ENCODE measurements at places on chromosomes 7 and 10.

DNA sequence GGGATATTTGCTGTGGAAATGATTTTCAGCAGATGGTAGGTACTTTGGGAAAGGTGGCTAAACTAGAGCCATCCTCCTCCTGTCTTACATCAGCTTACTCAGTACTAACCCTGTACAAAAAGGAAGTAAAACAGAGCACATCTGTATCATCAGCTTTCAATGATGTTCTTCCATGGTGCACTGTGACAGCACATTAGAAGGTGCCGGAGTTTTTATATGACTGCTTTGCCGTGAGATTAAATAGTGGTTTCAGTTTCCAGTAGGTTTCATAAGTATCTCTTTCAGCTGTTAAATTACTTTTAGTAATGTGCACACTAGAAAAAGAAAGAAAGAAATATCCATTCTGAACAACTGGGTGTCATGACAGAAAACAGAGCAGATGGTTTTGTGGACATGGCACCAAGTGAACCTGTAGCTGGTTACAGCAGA, 86.5 kb downstream of the ARID5B start:
- no peaks in the 10 kb centered on the region for H3K27me3 ChIP-seq
- no peaks in the 10 kb centered on the region for H3K4me1 ChIP-seq
- H3K27ac ChIP-seq: no peak overlapping the region

DNA sequence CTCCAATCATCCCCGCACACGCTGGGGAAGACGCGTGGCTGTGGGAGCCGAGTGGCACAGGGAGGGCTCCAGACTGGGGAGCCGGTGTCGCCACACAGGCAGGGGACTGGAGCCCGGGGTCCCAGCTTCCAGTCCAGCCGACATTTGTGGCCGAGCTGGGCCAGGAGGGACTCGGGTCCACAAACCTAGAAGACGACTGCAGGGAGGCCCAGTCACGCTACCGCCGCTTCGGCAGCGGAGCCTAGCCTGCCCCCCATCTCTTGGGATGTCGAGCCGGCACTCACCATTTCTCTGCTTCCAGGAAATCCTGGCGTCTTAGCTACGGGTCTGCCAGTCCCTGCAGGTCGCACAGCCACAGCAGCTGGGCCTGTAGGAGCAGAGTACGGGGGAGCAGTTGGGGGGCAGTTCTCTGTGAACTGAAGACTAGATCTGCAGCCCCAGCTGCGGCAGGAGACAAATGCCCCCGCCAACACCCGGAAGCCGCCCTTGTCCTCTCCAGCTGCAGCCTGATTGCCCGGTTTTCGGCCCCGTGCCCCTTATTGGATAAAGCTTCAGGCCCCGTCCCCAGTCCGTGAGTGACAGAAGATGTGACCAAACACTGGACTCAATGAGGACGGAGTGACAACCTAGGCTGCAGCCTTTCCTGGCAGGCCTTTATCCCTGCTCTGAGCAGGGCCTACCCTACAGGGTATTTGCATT, 270.7 kb downstream of the ZNF33B start:
- H3K36me3 ChIP-seq: no peaks in the 10 kb centered on the region
- peak overlapping the region; percentile 93 for H3K4me3 ChIP-seq
- no peak overlapping the region for H3K27ac ChIP-seq
- H3K27me3 ChIP-seq: no peaks in the 10 kb centered on the region
- peak; percentile 52 for DNase-seq
- no peaks in the 10 kb centered on the region for H3K4me1 ChIP-seq

GRCh38 chr7:84009051-84009450, 185.5 kb downstream of the SEMA3A start:
- no peak overlapping the region for H3K4me3 ChIP-seq
- H3K36me3 ChIP-seq: no peaks in the 10 kb centered on the region
- H3K27ac ChIP-seq: no peak overlapping the region
- no peak for DNase-seq
- no peaks in the 10 kb centered on the region for H3K4me1 ChIP-seq

DNA sequence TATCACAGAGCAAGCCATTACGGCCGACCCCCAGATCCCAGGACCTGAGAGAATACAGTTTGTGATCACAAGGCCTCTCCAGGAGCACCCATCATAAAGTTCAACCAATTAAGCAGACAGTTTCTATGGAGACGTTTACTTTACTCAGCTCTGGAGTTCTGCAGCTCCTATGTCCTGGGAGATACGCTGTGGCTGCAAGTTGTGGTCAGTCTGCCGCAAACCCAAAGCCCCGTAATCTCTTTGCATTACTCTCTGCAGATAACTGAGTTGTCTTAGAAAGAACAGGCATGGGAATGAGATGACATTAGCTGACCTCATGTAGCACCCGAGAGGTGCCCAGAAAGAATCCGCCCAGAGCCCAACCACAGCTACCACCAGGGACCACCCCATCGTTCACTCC, 305.1 kb downstream of the FGFR2 start:
- no peaks in the 10 kb centered on the region for H3K36me3 ChIP-seq
- no peak overlapping the region for H3K4me3 ChIP-seq
- no peak for DNase-seq
- H3K27me3 ChIP-seq: no peaks in the 10 kb centered on the region
- peaks cover under 1% of the 10 kb centered on the region for H3K4me1 ChIP-seq
- no peak overlapping the region for H3K27ac ChIP-seq

DNA sequence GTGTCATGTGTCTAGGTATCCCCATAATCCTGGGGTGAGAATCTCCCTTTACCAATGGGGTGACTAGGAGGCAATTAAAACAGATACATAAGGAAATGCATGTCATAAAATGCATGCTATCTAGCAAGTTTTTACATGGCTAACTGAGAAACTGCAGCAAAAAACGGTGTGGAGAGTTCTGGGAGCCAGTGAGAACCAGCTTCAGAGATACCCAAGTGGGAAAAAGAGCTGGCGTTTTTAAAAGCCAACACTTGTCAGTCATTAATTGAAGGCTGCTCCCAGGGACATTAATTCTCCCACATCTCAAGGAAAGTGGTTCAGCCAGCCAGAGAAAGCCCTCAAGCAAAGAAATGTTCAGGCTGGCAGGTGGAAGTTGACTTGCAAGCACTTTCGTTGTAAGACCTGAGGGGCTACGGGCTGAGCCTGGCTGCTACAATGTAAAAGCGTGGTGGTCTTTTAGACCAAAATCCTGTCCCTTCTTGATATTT, 28.1 kb downstream of the ST8SIA6 start:
- H3K4me3 ChIP-seq: no peak overlapping the region
- no peak for DNase-seq
- no peak overlapping the region for H3K27ac ChIP-seq
- H3K4me1 ChIP-seq: no peaks in the 10 kb centered on the region
- H3K27me3 ChIP-seq: no peaks in the 10 kb centered on the region

DNA sequence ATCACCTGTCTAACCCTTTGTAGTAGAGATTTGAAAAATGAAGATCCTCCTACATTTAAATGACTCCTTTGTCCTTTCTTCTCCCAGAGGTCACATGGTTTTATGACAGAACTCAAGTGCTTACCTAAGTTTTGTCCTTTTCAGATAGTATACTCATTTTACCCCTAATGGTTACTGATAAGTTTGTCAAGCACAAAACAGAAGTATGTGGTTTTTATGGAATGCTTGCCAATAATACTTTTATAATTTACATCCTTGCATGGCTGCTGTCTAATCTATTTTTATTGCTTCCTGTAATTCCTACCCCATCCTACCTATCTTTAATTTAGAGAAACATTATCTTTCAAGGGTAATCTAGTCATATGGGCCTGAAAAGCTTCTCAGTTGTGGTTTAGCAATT, 37.5 kb downstream of the HELLS start:
- no peak overlapping the region for H3K4me3 ChIP-seq
- no peak overlapping the region for H3K27ac ChIP-seq
- DNase-seq: no peak
- H3K27me3 ChIP-seq: no peaks in the 10 kb centered on the region
- peaks cover 5% of the 10 kb centered on the region for H3K36me3 ChIP-seq

- no peaks in the 10 kb centered on the region for H3K27me3 ChIP-seq
- 0 out of 2 replicates have a peak, but pooled peaks cover 1% of the 10 kb centered on the region for H3K4me1 ChIP-seq
- H3K27ac ChIP-seq: no peak overlapping the region
- DNase-seq: no peak
These were observed 128.7 kb downstream of the C10orf105 start for GRCh38 chr10:71590781-71591350.

GRCh38 chr10:92342796-92343195, 51.8 kb downstream of the MARCHF5 start:
- H3K4me3 ChIP-seq: no peak overlapping the region
- DNase-seq: no peak
- H3K27me3 ChIP-seq: no peaks in the 10 kb centered on the region
- peaks cover 3% of the 10 kb centered on the region for H3K36me3 ChIP-seq
- no peaks in the 10 kb centered on the region for H3K4me1 ChIP-seq
- no peak overlapping the region for H3K27ac ChIP-seq

DNA sequence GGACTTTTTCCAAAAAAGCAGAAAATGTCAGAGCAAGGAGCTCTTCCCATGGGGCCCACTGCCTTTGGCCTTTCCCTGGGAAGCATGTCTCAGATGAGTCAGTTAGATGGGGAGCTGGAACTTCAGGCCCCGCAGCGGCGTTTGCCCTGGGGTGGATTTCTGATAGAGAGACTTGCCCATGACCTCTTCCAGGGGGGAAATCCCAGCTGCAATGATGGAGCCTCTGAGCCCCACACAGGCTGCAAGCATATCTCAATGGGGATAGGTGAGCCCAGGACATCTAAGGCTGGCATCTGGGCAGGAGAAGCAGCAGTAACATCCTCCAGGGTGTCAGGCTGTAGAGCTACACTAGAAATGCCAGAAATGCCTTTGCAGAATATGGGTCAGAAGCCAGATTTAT, 269.2 kb upstream of the TCERG1L start:
- H3K36me3 ChIP-seq: no peaks in the 10 kb centered on the region
- H3K27ac ChIP-seq: no peak overlapping the region
- no peaks in the 10 kb centered on the region for H3K27me3 ChIP-seq
- H3K4me1 ChIP-seq: no peaks in the 10 kb centered on the region
- H3K4me3 ChIP-seq: no peak overlapping the region

DNA sequence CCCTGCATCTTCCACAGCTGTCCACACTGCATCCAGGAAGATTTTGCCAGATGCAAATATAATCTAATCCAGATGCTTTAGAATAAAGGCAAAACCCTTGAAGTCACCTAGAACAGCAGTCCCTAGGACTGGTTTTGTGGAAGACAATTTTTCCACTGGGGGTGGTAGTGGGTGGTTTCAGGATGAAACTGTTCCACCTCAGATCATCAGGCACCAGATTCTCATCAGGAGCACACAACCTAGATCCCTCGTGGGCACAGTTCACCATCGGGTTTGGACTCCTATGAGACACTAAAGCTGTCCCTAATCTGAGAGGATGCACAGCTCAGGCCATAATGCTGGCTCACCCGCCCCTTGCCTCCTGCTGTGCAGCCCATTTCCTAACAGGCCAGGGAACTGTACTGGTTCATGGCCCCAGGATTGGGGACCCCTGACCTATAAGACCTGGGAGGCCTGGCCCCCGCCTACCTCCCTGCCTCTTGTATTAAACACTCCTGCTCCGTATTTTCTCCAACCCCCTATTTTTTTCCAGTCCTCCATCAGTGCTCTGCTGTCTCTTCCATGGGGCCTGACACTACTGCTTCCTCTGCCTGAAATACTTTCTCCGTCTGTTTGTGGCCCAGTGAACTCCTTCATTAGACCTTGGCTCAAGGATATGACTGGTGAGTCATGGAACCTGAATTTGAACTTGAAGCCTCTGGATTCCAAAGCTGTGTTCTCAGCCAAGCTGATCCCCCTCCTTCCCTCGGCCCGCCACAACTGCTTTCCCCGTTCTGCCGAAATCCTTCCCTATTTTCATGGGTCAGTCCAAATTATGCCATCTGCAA, 79.9 kb upstream of the RHEB start:
- H3K4me3 ChIP-seq: no peak overlapping the region
- no peaks in the 10 kb centered on the region for H3K4me1 ChIP-seq
- H3K27ac ChIP-seq: no peak overlapping the region
- H3K27me3 ChIP-seq: no peaks in the 10 kb centered on the region
- H3K36me3 ChIP-seq: no peaks in the 10 kb centered on the region

- peaks cover 2% of the 10 kb centered on the region for H3K4me1 ChIP-seq
- no peak for DNase-seq
- H3K36me3 ChIP-seq: no peaks in the 10 kb centered on the region
These were observed 114.4 kb downstream of the COL13A1 start for GRCh38 chr10:69916118-69916517.

DNA sequence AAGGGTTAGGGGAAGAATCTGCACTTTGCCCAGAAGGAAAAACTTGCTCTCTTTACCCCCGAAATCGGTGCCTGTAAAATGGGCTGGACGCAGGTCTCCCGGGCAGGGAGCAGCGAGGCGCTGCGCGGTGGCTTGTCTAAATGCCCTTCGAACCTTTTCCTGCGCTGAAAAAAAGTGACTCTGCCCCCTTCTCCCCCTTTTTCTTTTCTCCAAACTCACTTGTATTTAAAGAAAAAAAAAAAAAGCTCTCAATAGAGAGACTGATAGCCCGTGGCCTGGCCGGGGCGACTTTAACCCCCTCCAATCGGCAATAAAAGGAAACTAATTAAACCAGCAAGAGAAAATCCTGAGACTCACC, 286 bp downstream of the SP8 start:
- no peaks in the 10 kb centered on the region for H3K4me1 ChIP-seq
- peak overlapping the region; percentile 74 for H3K4me3 ChIP-seq
- H3K27ac ChIP-seq: no peak overlapping the region
- H3K27me3 ChIP-seq: peaks cover 15% of the 10 kb centered on the region
- H3K36me3 ChIP-seq: no peaks in the 10 kb centered on the region

DNA sequence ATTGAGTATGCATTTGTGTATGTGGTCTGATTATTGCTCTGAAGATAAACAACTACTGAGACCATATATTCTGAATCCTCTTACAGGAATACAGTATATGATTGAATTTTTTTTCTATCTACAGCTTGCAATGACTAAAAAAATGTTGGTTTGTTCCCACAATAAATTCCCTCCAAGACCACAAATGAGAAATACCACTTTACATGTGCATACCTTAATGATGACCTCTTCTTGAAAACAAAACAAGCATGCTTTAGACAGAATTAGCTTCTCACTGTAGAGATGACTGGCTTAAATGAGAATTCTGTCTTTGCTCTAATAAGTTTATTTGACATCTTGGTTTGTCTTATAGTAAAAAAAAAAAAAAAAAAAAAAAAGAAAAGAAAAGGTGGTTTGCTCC, 241.5 kb downstream of the PCDH15 start:
- no peak overlapping the region for H3K27ac ChIP-seq
- no peak for DNase-seq
- no peaks in the 10 kb centered on the region for H3K4me1 ChIP-seq
- no peak overlapping the region for H3K4me3 ChIP-seq
- no peaks in the 10 kb centered on the region for H3K36me3 ChIP-seq

DNA sequence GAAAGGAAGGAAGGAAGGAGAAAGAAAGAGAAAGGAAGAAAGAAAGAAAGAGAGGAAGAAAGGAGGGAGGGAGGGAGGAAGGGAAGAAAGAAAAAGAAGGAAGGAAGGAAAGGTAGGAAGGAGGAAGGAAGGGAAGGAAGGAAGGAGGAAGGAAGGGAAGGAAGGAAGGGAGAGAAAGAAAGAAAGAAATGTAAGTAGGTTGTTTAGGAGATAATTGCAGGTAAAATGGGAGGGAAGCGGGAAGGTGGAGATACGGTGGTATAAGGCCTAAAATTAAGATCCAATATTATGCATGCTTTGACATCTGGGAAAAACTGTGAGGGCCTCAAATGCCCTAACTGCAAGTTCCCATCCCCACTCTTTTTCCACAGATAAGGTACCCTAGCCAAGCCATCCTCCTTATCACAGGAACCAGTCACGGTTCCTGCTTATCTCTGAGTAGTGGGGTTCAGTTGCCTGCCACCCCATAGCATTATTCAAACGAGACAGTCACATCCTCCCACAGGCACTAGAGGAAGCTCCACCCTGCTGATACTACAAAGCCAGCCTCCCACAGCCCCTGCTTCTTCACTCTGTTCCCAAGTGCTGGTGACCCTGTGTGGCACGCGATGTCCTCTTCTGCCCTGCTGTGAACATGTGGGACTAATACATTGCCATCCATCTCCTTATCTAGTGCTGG, 28.7 kb downstream of the ST8SIA6 start:
- H3K4me1 ChIP-seq: no peaks in the 10 kb centered on the region
- no peak overlapping the region for H3K27ac ChIP-seq
- no peaks in the 10 kb centered on the region for H3K27me3 ChIP-seq
- no peaks in the 10 kb centered on the region for H3K36me3 ChIP-seq
- DNase-seq: no peak
